Fibroblast of lung (primary cell): ENCODE measurements at places on chromosomes 16 and 17. TPM values are rescaled to one million over a fixed set of nuclear protein-coding genes. Genes with fewer than 3 reads are reported as not detected.
A peak's percentile ranks its signal among the peaks of the same experiment; 100 is the strongest.

- H3K27ac ChIP-seq: no peak overlapping the region
- no peaks in the 10 kb centered on the region for H3K4me1 ChIP-seq
- no peaks in the 10 kb centered on the region for H3K27me3 ChIP-seq
- DNase-seq: no peak
- no peak overlapping the region for H3K4me3 ChIP-seq
Observed at GRCh38 chr17:61053469-61053868, 346.2 kb upstream of the TBX2 start.

DNA sequence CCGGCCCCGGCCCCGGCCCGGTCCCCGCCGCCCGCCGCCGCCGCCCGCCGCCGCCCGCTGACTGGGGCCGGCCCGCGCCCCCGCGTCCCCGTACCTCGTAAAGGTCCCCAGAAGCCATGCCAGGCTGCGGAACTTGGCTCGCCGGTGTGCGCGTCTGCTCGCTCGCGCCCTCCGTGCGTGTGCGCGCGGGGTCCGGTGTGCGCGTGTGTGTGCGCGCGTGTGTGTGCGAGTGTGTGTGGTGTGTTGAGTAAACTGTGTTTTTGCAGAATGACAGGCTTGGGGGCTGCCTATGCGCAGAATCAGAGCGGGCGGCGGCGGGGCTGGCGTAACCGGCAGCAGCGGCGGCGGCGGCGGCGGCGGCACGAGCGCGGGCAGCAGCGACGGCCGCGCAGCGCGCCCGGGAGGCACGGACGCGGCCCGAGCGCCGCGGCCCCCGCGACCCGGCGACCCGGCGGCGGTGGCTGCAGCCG, 307 bp downstream of the CDYL2 start:
- H3K27me3 ChIP-seq: no peaks in the 10 kb centered on the region
- H3K4me3 ChIP-seq: peak overlapping the region; percentile 66
- H3K27ac ChIP-seq: no peak overlapping the region
- peak; percentile 71 for DNase-seq
- no peaks in the 10 kb centered on the region for H3K36me3 ChIP-seq

DNA sequence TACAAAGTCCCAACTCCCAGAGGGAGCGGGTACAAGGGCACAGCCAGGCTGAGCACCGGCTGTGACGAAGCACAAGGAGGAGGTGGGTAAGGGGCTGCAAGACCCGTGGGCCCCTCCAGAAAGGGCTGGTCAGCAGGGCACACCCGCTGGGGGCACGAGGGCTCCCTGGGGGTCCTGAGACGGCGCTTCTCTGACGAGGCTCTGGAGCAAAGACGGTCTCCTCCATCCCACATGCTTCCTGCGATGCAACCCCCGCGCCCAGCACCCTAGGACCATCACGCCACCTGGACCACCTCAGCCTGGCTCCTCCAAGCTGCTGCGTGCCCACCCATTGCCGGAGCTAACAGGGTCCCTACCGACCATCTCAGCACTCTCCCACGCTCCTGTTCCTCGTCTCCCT, 8.7 kb downstream of the CCDC57 start:
- no peak overlapping the region for H3K4me3 ChIP-seq
- no peak for DNase-seq
- H3K4me1 ChIP-seq: peaks cover 11% of the 10 kb centered on the region
- H3K27ac ChIP-seq: no peak overlapping the region
- H3K27me3 ChIP-seq: no peaks in the 10 kb centered on the region
- peaks cover 2% of the 10 kb centered on the region for H3K36me3 ChIP-seq

DNA sequence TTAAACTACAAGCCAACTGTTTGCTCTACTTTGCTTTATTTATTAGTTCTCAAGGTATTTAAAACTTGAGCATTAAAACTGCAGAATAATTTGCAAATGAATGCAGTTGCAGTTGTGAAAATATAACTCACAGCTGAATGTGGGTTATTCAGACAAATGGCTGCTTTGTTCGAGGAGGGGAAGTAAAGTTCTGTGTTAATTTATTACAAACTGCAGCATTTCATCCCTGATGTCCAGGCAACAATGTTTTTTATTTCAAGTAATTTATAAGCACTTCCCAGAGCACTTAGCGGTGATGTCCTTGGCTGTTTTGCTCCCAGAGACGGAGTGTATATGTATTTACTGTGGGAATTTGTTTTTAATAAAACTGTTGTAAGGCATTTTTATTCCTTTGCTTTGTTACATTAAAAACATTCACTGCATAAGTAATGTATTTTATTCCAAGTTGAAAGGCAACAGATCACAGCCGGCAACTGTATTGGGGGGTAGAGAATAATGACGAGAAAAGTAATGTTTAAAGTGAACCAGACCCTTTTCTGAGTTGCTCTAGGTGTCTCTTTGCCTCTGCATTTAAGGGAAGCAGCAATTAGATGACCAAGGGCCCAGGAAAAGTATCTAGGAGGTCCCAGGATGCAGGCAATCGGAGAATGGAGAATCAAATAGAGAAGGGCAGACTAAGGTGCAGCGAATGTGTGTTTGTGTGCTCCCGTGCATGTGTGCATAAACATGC, 291.2 kb upstream of the SALL1 start:
- no peaks in the 10 kb centered on the region for H3K36me3 ChIP-seq
- H3K27ac ChIP-seq: no peak overlapping the region
- H3K4me1 ChIP-seq: no peaks in the 10 kb centered on the region
- H3K4me3 ChIP-seq: no peak overlapping the region
- H3K27me3 ChIP-seq: peaks cover 6% of the 10 kb centered on the region

GRCh38 chr17:68777243-68777855, 176.2 kb upstream of the FAM20A start:
- peak; percentile 39 for DNase-seq
- no peak overlapping the region for H3K4me3 ChIP-seq
- H3K27me3 ChIP-seq: no peaks in the 10 kb centered on the region
- no peak overlapping the region for H3K27ac ChIP-seq
- no peaks in the 10 kb centered on the region for H3K36me3 ChIP-seq

DNA sequence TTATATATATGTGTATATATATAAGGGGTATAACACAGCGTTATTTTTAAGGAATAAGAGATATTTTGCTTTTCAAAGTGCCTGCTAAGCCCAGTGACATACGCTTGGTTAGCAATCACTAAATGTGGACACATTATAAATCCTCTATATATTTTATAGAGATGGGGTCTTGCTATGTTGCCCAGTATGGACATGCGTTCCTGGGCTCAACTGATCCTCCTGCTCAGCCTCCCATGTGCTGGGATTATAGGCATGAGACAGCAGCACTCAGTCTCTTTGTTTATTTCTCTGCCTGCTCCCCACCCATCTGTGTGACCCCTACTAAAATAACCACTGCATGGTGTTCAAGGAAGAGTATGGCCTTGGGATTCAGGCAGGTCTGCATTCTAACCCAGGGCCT, 63.4 kb downstream of the XYLT1 start:
- no peak overlapping the region for H3K4me3 ChIP-seq
- H3K27me3 ChIP-seq: no peaks in the 10 kb centered on the region
- no peaks in the 10 kb centered on the region for H3K36me3 ChIP-seq
- peaks cover 13% of the 10 kb centered on the region for H3K4me1 ChIP-seq

GRCh38 chr17:20026960-20027359, 17.8 kb downstream of the SPECC1 start:
- H3K27me3 ChIP-seq: no peaks in the 10 kb centered on the region
- H3K27ac ChIP-seq: no peak overlapping the region
- DNase-seq: no peak
- H3K36me3 ChIP-seq: no peaks in the 10 kb centered on the region
- no peak overlapping the region for H3K4me3 ChIP-seq
- H3K4me1 ChIP-seq: no peaks in the 10 kb centered on the region

GRCh38 chr17:78242024-78242742, 10.8 kb downstream of the TMEM235 start:
- H3K4me3 ChIP-seq: no peak overlapping the region
- H3K27me3 ChIP-seq: peaks cover 3% of the 10 kb centered on the region
- no peaks in the 10 kb centered on the region for H3K36me3 ChIP-seq
- DNase-seq: peak; percentile 3

- no peaks in the 10 kb centered on the region for H3K36me3 ChIP-seq
- no peak for DNase-seq
- no peaks in the 10 kb centered on the region for H3K27me3 ChIP-seq
- H3K27ac ChIP-seq: no peak overlapping the region
- no peak overlapping the region for H3K4me3 ChIP-seq
Observed at GRCh38 chr16:22194707-22195444, 11.2 kb upstream of the EEF2K start.

DNA sequence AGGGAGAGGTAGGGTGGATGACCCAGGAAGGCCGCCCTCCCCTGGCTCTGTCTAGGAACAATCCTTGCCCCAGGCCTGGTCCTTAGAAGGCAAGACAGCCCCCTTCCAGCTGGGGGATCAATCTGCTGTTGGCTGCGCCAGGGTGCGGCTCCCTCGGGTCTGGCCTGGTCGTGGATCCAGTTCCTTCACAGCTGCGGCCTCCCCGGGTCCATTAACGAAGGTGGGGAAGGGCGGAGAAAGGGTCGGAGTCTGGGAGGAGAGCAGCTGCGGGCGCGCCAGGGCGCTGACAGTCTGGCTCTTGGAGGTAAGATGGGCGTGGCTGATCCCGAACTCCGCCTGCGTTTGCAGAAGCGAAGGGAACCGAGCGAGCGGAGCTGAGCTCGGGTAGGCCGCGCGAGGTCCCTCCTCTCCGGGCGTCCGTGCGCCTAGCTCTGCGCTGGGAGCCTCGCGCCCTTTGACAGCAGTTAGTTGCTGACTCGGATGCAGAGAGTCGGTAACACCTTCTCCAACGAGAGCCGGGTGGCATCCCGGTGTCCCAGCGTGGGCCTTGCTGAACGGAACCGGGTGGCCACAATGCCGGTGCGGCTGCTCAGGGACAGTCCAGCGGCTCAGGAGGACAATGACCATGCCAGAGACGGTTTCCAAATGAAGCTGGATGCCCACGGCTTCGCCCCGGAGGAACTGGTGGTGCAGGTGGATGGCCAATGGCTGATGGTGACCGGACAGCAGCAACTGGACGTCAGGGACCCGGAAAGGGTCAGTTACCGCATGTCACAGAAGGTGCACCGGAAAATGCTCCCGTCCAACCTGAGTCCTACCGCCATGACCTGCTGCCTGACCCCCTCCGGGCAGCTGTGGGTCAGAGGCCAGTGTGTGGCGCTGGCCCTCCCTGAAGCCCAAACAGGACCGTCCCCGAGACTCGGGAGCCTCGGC, at the start of gene HSPB9:
TSS of gene HSPB9 (plus strand) at position 434 of the 933 bp plus-strand sequence. CDS start at position 481, 47 bp downstream.
- peaks cover 5% of the 10 kb centered on the region for H3K36me3 ChIP-seq
- no peaks in the 10 kb centered on the region for H3K27me3 ChIP-seq
- H3K4me3 ChIP-seq: no peak within 1 kb of the TSS
- H3K27ac ChIP-seq: no peak within 1 kb of the TSS
- H3K4me1 ChIP-seq: peaks cover 5% of the 10 kb centered on the region
- no peak for DNase-seq

The CRHR1 gene
- not detected in 2 replicates for polyA plus RNA-seq

The TMEM114 gene
- not detected in 2 replicates for polyA plus RNA-seq

The TMEM219 gene
- polyA plus RNA-seq: 79.4 and 86.3 TPM in 2 replicates

The PNMT gene
- polyA plus RNA-seq: not detected in 2 replicates

The MPP2 gene
- 1.2 and 1.9 TPM in 2 replicates for polyA plus RNA-seq
